CD14-positive monocyte (primary cell): ENCODE measurements at places on chromosomes 12 and 14. TPM values are rescaled to one million over a fixed set of nuclear protein-coding genes. Genes with fewer than 3 reads are reported as not detected.

Gene KRT7
- not detected for polyA plus RNA-seq

DNA sequence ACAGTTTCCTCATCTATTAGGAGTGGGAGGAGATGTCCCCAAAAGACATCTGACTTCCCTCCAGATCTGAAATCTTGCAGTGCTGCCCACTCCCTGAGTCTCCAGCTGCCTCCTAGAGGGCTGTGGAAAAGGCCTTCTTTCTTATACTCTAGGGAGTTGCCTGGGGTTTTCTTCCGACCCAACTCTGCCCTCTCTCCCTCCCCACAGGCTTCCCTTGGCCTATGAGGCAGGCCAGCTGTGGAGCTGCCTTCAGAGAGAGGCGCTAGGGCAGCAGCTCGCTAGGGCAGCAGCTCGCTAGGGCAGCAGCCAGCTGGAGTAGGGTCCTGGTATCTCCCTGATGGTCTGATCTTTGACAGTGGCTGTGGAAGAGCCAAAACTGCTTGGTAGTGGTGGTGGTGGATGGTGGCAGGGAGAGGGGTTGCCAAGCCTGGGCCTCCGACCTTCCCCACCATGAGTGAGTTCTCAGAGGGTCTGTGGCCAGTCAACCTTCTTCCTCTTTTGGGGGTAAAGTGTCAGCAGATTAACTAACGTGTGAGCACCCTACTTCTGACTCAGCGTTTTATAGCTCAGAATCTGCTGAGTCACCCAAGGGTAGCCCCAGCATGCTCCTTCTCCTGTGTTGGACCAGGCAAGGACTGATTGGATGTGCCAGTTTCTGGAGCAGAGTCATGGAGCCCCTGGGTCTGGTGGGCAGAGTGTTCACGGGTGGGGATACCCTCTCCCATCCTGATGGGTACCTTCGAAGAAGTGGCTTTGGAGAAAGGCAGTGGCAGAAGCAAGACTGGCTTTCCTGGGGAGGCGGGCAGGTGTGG is 2.3 kb downstream of the SLC48A1 start:
- no peaks in the 10 kb centered on the region for H3K27me3 ChIP-seq

Gene RPS6KL1
- not detected for polyA plus RNA-seq

GRCh38 chr14:50263321-50263720 is 31.9 kb upstream of the SOS2 start:
- H3K27me3 ChIP-seq: no peaks in the 10 kb centered on the region
- DNase-seq: no peak
- no peaks in the 10 kb centered on the region for H3K36me3 ChIP-seq
- H3K27ac ChIP-seq: no peak overlapping the region

DNA sequence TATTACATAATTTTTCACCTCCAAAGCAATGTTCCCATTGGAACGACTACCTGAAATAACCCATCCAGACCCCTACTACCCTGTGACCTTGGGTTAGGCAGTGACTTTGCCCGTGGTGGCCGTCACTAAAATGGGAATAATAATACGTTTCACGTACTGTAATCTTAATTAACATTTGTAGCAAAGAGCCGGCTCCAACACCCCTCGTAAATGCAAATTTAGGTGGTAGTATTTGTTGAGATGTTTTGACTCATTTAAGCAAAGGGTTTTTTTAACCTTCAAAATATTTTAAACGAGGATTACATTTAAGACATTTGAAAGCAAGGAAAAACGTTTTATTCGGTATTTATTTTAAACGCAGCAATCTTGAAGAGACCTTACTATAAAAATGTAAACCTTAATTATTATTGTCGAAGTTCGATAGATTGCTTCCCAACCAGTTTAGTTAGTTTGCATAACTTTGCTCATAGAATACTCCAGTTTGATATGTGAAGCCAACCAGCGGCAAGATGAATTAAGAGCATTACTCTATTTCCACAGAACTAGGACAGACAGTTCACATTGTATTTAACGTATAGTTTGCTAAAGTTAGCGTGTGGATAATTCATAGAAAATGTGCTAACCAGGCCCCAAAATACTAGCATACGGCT is 1.4 kb upstream of the ARID2 start:
- no peaks in the 10 kb centered on the region for H3K27me3 ChIP-seq
- H3K36me3 ChIP-seq: no peaks in the 10 kb centered on the region
- no peak for DNase-seq
- peaks cover 62% of the 10 kb centered on the region for H3K4me1 ChIP-seq
- peak overlapping the region; percentile 73 for H3K4me3 ChIP-seq

DNA sequence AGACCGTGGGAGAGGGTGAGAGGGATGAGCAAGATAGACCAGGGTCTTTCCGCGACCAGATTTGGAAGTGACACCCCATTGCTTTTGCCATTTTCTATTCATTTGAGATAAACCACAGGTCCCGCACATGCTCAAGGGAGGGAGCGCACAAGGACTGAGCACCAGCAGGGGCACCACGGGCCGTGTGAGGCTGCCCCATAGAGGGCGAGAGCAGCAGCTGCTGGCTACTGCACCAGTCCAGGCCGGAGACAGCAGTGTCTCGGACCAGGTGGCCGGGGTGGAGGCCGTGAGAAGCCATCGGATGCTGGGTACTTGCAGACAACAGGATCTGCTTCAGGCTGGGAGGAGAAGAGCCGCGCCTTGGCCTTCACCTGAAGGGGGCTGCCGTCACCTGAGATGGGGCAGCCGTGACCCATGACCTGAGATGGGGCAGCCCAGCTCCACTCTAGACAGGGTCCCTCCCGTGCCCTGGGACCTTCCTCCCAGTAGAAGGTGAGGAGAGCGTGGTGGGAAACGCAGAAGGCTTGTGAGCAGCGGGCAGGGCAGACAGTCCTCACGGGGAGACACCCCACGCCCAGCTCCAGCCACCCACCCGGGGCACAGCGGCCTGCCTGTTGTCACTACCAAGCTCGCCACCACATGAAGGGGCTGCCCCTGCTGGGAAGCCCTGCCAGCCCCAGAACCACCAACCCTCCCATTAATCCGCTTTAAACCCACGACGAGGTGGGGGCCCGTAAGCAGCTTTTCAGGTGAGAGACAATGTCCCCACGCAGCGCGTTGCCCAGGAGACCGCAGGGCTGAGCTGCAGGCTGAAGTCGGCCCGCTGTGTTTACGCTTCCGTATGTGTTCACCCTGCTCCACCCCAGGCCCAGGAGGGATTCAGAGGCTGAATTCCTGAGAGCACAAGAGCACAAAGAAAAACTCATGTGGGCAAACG is 61.7 kb upstream of the FBRSL1 start:
- no peak for DNase-seq
- no peaks in the 10 kb centered on the region for H3K36me3 ChIP-seq
- peaks cover 22% of the 10 kb centered on the region for H3K4me1 ChIP-seq
- no peak overlapping the region for H3K27ac ChIP-seq
- H3K4me3 ChIP-seq: no peak overlapping the region

GRCh38 chr14:23359167-23359626 is 5.8 kb downstream of the EFS start:
- no peaks in the 10 kb centered on the region for H3K36me3 ChIP-seq
- no peak for DNase-seq

DNA sequence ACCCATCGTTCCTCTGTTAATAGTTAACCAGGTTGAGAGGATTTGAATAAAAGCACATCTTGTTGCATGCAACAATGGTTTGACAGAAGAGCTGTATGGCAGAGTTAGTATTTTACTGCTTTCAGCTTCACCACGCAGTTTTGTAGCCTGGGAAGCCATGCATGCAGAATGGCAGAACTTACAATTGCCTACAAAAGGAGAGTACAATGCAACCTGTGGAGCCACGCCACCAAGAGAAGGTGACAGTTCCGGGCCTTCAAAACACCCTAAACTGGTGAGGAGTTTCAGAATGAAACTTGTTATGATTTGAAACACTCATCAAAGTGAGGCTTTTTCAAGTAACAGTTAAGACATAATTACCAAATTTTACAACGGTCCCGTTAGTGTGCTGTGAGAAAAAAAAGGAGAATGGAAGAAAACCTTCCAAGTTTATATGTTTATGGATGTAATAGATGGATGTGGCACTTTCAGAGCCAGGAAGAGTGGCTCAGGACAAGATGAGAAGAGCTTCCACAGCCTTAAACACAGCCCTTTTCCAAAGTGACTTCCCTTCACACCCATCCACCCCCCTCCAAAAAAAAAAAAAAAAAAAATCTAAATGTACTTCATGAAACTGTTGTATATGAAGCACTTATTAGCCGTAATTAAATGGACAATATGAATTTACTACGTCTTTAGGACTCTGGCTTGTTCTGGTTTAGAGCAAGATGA is 158.7 kb downstream of the EGLN3 start:
- DNase-seq: no peak
- H3K4me3 ChIP-seq: no peak overlapping the region
- no peaks in the 10 kb centered on the region for H3K36me3 ChIP-seq
- peaks cover 4% of the 10 kb centered on the region for H3K27me3 ChIP-seq
- no peak overlapping the region for H3K27ac ChIP-seq

Gene PRH2
- polyA plus RNA-seq: not detected

DNA sequence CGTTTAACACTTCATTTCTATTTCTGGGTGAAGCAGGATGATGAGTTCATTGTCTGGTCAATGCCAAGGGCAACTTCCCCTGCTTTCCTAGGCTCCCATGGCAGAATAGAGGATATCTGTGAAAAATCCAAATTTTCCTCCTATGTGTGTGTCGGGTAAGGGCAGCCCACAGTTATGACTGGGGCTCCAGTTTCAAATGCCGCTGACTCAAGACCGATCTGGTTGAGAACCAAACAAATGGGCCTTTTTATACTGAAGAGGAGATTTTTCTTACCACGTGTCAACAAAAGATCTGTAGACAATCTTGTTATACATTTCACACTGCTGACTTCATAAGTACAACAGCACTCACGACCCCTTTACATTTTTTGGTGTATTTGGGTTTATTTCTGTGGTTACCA is 120.8 kb downstream of the CHST11 start:
- no peaks in the 10 kb centered on the region for H3K27me3 ChIP-seq
- H3K4me3 ChIP-seq: no peak overlapping the region
- no peak overlapping the region for H3K27ac ChIP-seq
- H3K36me3 ChIP-seq: no peaks in the 10 kb centered on the region

Gene ACSM4
- not detected for polyA plus RNA-seq

DNA sequence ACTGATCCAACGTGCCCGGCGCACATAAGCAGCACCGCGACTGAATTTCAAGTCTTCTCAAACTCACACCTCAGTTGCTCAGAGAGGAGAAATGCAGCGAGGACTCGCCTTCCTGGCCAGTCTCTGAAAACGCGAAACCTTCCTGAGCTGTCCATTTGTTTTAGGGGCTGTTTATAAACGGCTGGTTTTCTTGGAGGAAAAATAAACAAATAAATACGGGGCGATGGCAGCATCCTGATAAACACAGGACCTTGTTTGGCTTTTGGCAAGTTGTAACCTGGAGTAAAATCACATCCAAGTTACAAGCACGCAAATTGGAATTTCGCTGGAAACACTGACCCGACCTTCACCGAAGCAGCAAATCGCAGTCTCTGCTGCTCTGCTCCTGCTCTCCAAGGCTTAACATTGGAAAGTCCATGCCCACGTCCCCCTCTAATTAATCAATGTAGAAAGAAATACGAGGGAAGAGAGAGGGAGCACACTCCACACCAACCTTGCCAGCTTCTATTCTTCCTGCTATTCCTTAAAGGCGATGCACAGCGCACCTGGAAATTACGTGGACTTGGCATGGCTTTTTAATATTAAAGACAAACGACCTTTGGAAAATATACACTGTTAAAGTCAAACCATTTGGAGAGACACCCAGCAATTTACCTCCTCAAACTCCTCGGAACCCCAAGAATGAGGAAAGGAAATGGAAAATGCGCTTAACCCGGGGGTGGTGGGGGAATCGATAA is 248.8 kb downstream of the APAF1 start:
- no peaks in the 10 kb centered on the region for H3K36me3 ChIP-seq
- no peak overlapping the region for H3K27ac ChIP-seq
- H3K4me3 ChIP-seq: no peak overlapping the region

DNA sequence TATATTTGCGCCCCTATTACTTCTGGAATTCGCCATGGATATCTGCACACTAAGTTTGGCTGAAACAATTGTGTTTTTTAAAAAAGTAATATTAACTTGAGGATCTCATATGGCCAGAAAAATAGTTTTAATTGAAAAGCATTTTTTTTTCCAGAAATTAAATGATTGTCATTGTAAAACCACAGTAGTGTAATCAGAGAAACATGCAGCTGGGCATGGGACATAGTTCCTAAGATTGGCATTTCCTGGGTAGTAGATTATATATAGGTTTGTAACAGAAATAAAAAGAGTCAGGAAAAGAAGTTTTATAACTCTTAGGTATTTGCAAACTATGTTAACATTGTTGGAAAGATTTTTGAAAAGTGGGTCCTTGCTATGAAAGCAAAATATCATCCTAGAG is 17.6 kb downstream of the SSPN start:
- H3K4me3 ChIP-seq: no peak overlapping the region
- no peak for DNase-seq
- H3K27ac ChIP-seq: no peak overlapping the region
- no peaks in the 10 kb centered on the region for H3K27me3 ChIP-seq

DNA sequence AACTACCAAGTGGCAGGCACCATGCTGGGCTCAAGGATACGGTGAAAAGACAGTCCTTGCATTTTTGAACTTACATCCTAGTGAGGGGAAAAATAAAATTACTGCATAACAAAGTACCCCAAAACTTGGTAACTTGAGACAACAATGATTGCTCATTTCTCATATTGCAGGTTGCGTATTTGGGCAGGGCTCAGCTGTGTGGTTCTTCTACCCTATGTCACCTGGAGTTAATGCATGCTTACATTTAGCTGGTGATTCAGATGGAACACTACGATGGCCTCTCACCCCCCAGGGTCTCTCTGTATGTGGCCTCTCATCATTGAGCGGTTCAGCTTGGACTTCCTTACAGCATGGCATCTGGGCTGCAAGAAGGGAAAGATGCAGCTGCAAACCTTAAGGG is 60.7 kb upstream of the RBM19 start:
- no peaks in the 10 kb centered on the region for H3K4me1 ChIP-seq
- H3K4me3 ChIP-seq: no peak overlapping the region
- DNase-seq: no peak
- no peak overlapping the region for H3K27ac ChIP-seq
- no peaks in the 10 kb centered on the region for H3K36me3 ChIP-seq
- no peaks in the 10 kb centered on the region for H3K27me3 ChIP-seq

Gene HVCN1
- polyA plus RNA-seq: 88.6 and 119 TPM in 2 replicates

- H3K27ac ChIP-seq: peak overlapping the region; percentile 90
- no peak for DNase-seq
- H3K36me3 ChIP-seq: no peaks in the 10 kb centered on the region
These were observed 457.0 kb downstream of the PCNX1 start for GRCh38 chr14:71363946-71364925.

Gene TPH2
- polyA plus RNA-seq: not detected

Gene CCDC177
- not detected in 2 replicates for polyA plus RNA-seq
